ENCODE measurements at places on chromosomes 1 and 21.

DNA sequence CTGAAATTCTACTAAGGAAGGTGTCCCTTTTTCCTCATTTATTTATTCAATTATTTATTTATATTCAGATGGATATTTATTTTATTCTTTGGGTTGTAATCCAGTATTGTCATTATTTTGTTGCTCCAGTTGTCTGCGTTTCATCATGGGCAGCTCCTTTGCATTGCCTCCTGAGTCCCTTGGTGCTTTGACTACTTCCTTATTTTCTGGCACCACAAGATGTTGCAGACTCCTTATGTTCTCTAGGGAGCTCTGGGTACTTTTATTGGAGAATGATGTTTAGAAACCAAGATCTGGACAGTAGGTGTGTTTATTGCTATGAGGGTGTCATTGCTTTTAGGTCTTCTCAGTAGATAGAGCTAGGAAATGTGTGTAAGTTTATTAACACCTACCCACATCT, 59.9 kb upstream of the ERRFI1 start:
- no peak for DNase-seq

GRCh38 chr1:50667710-50668356, 244.6 kb upstream of the DMRTA2 start:
- DNase-seq = no peak

DNA sequence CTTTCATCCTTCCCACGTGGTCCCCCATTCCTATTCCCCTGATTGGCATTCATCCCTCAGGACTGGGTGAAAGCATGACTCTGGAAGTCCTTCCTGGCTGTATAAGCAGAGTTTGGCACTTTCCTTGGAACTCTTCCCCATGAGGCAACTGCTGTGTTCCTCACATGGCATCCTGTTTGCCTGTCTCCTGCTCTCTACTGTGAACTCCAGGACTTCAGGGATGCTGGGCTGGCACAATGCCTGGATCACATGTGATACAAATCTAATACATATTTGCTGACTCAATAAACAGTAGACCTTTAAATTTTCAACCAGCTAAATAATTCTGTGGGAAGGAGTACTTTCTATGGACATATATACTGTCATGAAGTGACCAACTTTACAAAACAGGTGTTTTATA, 46.8 kb upstream of the EDEM3 start:
- no peak for DNase-seq

GRCh38 chr1:1889847-1890505, 911 bp downstream of the GNB1 start:
- DNase-seq = peak; percentile 51

DNA sequence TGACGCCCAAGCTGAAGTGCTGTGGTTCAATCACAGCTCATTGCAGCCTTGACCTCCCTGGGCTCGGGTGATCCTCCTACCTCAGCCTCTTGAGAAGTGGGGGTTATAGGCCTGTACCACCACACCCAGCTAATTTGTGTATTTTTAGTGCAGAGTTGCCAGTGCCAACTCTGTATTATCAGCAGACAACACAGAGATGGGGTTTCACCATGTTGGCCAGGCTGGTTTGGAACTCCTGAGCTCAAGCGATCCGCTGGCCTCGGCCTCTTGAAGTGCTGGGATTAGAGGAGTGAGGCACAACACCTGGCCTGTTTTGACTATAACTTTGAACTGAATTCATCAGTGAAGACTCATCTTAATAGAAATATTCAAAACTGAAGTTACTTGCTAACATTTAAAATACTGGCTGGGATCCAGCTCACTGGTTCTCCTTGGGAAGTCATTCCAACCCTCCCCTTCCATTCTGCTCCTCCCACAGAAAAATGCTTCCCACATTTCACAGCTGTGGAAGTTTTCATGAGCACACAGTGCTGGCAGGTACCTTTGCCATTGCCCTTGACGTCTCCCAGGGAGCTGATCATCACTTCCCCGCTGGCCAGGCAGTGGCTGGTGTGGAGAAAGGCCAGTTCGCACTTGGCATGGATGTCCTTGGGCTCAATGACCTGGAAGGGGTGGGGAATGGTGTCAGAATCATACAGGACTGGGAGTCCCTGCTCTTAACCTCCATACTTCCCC, 4.7 kb downstream of the SELENBP1 start:
- no peak for DNase-seq

GRCh38 chr21:26246073-26246472, 75.5 kb upstream of the APP start:
- DNase-seq = no peak

DNA sequence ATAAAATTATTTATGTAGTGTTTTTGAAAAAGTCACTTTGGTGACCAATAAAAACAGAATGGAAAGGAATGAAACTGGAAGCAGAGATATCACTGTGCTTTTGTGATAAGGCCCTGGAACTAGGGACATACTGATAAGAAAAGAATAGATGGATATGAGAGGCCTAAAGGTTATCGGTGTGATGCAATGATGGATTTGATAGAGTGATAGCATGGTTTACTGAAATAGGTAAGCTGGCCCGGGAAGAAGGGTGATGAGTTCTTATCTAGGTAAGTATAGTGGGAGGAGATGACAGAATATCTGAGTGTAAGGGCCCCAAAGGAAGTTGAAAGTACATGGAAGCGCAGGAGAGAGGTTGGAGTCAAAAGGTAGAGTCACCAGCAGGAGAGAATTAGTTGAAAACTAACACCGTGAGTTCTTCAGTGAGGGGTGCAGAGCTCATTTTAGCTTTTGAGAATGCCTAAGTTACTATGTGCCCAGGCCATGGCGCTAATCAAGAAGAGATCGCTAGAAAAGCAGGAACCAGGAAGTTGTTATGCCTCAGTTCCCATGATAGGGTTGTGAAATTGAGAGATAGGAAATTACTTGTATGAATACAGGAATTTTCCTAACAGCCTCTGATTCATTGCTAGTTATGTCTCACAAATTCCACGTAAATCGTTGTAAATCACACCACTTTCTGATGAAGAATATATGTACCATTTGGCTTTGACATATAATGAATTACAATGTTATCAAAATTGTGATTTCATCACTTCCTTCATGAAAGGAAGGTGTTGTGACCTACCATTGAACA, 115.3 kb downstream of the PLA2G4A start:
- DNase-seq = no peak

GRCh38 chr1:228646717-228647522, 88.4 kb upstream of the RHOU start:
- peak; percentile 50 for DNase-seq

GRCh38 chr1:215526147-215526845, 40.8 kb upstream of the KCTD3 start:
- peak; percentile 45 for DNase-seq

- DNase-seq = no peak
These were observed 32.2 kb upstream of the PCBP3 start for GRCh38 chr21:45611296-45611695.

DNA sequence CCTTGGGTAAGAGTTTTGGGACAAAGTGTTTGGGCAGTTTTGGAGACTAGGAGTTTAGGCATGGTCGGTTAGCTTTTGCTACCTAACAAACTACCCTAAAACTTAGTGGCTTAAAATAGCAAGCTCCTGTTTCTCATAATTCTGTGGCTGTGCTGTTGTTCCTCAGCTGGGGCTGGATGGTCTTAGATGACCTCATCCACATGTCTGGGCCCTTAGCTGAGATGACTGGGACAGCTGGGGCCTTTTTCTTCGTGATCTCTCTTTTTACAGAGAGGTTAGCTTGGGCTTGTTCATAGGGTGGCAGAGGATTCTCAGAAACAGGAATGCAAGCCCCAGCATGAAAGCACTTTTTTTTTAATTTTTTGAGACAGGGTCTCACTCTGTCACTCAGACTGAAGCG, 6.6 kb downstream of the ATP1A4 start:
- DNase-seq = no peak

DNA sequence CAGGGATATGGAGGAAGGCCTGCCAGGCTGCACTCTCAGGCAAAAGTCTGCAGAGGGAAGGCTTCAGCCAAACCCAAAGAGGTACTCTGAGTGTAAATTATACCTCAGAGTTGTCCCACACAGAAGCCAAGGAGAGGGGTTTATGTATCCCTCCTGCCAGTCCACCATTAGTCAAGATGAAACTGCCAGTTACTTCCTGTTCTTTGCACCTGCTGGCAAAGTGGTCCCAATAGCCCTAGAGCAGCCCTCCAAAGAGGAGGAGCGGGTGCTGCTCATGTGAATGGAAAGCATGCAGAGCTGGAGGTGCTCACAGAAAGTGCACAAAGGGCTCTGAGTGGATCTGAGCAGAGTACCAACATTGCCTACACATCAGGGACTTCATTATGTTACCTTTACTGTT, 37.1 kb upstream of the MCOLN3 start:
- no peak for DNase-seq

GRCh38 chr1:118147522-118147921, 37.5 kb downstream of the SPAG17 start:
- no peak for DNase-seq

DNA sequence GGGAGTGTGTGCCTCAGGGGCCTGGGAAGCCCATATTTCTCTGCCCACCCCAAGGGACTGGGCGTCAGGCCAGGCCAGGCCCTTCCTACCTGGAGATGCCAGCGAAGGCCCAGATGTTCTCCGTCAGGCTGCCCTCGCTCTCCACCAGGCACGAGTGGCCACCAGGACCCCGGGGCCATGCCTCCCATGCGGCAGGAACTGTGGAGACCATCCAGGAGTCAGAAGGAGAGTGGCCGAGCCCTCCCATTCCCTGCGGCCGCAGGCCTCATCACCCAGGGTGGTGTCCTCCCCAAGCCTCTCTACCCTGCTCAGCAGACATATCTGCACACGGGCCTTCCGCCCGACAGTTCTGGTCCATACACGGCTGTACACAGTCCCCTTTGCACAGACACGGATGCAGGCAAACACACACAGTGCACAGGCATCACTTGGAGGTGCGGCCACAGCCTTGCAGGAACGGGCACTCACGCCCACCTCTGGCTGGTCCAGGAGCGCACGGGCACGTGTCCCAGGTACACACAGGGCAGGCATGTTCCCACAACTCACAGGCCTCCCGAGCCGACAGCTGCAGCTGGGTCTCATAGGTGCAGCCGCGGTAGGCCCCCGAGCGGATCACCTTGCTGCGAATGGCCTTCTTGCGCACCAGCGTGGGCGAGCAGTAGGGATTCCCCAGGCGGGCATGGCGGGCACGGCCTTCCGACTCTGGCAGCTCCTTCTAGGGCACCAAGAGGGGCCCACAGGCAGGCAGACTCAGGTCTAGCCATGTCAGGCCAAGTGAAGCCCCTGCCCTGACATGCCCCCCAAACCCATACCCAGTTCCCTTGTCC, 5.9 kb upstream of the KIF17 start:
- DNase-seq = no peak

DNA sequence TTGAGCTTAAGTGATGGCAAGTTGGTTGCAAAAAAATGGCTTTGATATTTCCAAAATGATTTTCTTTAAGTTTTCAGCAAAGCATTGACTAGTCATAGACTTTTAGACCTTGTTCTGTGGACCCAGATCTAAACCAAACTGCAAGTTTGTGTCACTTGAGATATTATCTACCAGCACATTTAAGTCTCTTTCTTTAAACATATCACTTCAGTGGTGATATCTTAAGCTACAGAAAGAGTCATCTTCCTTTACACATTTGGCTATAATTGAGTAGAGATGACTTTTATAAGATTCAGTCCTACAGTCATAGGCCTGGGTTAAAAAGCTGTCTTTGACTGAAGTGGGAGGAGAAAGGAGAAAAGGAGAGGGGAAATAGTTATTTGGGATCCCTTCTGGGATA, 95.2 kb downstream of the RUNX1 start:
- no peak for DNase-seq

DNA sequence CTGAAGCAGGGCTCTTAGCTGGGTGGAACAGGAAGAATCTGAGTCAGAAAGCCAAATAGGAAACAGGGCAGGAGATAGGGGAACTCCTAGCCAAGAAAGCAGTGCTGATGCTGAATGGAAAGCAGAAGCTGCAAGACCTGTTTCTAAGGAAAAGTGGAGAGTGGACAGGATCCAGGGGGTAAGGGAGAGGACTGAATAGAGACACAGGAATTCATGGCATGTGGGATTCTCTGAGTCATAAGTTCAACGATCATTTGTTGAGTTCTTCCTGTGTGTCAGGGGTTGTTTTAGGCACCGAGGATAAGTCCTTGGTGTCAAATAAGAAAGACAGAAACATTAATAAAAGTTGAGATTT, 153.8 kb upstream of the FGGY start:
- DNase-seq = no peak

DNA sequence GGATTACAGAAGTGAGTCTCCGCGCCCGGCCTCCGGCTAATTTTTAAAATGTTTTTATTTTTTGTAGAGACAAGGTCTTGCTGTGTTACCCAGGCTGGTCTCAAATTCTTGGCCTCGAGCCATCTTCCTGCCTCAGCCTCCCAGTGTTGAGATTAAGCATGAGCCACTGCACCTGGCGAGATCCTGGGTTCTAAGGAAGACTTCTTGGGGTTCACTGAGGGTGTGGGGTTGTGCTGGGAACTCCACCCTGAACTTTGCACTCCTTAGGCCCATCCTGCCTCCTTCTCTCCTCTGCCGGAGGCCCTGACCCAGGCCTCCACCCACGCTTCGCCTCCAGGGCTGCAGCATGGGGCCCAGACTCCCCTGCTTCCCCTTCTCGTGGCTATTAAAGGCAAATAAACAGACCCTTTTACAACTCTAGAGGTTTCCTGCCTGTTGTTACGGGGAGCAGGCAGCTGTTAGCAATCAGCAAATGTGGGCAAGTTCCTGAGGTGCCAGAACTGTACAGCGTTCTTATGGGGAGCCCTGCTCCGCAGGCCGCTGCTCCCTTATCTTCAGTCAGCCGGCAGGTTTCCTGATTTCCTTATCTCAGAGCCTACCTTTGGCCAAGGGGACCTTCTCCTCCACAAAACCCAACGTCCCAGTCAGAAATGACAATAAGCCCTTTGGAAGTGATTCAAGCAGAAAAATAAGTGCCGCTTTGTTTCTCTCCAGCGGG, 41.0 kb upstream of the LIN9 start:
- no peak for DNase-seq

DNA sequence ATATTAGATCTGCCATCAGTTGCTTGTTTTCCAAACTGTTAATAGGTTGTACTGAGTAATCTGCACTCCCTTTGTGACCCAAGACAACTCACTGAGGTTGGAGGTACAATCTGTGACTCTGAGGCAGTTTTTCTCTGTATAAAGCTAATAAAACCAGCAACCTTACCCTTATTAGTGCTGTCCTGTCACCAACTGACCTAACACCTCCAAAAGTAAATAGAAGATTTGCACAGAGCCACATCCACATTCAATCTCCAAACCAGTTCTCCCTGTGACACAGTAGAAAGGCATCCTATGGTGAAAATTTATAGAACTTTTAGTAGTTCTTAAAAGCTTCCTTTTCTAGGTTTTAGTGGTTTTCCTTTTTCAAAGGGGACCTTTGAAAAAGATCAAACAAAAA, 140.4 kb upstream of the ADGRL2 start:
- no peak for DNase-seq

GRCh38 chr1:181073638-181074037, 14.9 kb upstream of the IER5 start:
- no peak for DNase-seq

Data from CD4-positive, alpha-beta T cell treated with Interleukin-12 subunit alpha and Interleukin-12 subunit beta, for 1 hour (primary cell).